ENCODE measurements at places on chromosomes 12 and 14.

GRCh38 chr12:50021031-50021430 is 4.3 kb downstream of the RACGAP1 start:
- no peak for DNase-seq

- no peak for DNase-seq
Observed at GRCh38 chr14:23469906-23470403, 452 bp downstream of the NGDN start.

DNA sequence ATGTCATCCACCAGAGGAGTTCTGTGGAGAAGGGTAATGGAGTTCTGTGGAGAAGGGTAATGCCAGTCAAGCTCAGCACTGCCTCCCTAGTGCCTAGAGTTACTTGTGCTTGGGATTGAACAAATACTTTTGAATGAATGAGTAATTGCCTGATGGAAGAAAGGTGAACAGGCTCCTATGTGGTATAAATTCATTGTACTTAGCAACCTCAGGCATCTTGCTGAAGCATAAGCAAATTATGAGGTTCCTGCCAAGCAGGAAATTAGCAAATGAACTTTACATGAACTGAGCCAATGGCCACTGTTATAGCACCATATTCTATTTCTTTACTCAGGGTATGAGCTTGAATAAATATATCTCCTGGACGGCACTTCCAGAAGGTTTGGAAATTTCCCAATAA is 1047.2 kb downstream of the SLC6A15 start:
- no peak for DNase-seq

DNA sequence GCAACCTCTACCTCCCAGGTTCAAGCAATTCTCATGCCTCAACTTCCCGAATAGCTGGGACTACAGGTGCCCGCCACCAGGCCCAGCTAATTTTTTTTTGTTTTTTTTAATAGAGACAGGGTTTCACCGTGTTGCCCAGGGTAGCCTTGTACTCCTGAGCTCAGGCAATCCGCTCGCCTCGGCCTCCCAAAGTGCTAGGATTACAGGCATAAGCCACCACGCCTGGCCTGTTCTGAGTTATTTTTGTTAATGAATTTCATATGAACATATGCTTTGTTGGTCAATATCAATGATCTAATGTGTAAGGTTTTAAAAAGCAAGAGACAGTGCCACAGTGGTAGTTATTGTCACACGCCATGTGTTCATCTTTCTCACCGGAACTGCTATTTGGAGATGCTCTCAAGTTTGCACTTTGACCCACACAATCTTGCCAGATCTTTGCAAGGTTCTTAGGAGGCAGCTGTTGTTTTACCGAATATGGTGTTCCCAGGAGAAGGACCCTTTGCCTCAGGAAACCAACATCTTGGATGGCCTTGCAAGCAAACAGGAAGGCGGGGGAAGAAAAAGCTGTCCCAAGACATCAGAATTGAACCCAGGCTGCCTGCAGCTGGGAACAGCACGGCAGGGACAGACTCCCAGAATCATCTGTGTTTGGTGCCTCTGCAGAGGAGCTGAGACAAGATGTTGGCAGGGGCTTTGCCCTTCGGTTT is 30.0 kb downstream of the GALNT16 start:
- no peak for DNase-seq

- DNase-seq: no peak
Observed at GRCh38 chr12:75714462-75715322, 203.3 kb upstream of the KRR1 start.

DNA sequence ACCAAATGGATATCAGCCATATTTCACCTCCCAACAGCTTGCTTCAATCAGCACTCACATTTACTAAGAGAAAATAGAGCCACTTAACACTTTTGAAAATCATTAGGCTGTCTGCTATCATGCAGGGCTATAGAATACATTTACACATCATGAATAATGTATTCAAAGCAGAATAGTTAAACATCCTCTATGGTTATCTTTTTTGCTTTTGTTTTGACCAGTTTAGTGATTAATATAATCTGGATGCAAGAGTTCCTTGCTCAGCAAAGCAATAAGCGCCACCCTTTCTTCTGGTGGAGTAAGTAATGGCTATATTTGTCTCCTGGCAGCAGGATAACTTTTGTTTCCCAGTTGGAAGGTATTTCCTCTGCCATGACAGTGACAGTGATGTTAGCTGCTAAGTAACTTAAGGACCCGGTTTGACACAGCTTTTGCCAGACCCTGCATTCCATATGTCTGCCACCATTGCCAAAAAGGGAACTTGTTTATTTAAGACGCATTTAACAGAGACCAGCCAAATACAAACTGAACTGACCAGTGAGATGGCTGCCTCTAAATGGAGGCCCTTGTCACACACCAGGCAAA is 70.3 kb upstream of the NR2C1 start:
- peak; percentile 9 for DNase-seq

- DNase-seq: no peak
Observed at GRCh38 chr12:11749943-11750690, 100.6 kb downstream of the ETV6 start.

- DNase-seq: no peak
Observed at GRCh38 chr12:31201382-31201781, 124.6 kb downstream of the SINHCAF start.

- DNase-seq: no peak
Observed at GRCh38 chr14:71245659-71246361, 338.6 kb downstream of the PCNX1 start.

- DNase-seq: no peak
Observed at GRCh38 chr12:27233814-27234213, 10.3 kb upstream of the STK38L start.

- DNase-seq: peak; percentile 9
Observed at GRCh38 chr12:79725987-79726386, 35.2 kb upstream of the PAWR start.

DNA sequence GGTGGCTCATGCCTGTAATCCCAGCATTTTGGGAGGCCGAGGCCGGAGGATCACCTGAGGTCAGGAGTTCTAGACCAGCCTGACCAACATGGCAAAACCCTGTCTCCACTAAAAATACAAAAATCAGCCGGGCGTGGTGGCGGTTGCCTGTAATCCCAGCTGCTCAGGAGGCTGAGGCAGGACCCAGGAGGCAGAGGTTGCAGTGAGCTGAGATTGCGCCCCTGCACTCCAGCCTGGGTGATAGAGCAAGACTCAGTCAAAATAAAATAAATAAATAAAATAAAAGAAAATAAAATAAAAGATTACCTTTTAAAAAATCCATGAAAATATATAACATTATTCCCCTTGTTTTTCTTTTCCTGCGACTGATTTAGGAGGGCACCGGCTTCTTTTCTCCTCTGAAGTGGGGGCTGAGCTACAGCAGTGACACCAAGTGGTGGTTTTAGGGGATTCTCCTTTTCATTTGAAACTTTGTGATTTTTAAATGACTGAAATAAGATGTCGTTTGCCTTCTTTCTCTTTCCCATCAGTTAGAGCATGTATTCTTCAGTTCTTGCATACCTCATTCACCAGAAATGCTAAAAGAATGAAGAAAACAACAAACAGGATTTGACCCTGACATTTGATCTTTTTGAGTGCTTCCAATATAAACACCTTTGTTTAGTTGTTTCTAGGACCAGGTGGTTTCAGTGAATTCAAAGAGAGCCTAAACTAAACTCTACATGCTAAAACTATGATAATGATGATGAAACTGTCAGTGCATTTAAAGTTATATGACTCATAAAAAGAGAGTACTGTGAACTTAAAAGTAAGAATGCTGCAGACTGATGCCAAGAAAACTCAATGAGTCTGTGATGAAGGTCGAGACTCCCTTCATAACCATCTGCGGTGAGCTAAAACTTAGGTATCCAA is 22.6 kb upstream of the PKP2 start:
- no peak for DNase-seq

DNA sequence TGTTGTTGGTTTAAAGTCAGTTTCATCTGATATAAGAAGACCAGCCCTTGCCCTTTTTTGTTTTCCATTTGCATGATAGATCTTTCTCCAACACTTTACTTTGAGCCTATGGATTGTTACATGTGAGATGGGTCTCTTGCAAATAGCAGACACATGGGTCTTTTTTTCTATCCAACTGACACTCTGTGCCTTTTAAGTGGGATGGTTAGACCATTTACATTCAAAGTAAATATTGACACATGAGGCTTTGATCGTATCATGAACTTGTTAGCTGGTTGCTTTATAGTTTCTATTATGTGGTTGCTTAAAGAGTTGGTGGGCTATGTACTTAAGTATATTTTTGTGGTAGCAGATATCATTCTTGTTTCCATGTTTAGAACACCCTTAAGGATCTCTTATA is 213.4 kb upstream of the G2E3 start:
- no peak for DNase-seq

All from HFF-Myc (cell line).